SHP77 (cell line): ENCODE measurements at places on chromosomes 6 and 20.

GRCh38 chr20:43237651-43238168 is 48.0 kb upstream of the PTPRT start:
- no peak for DNase-seq

GRCh38 chr6:118722829-118723813 is 71.7 kb upstream of the CEP85L start:
- no peak for DNase-seq

GRCh38 chr20:56005389-56005715 is at the start of gene CBLN4:
Gene CBLN4, minus strand, starts transcription at chr20:56005519. Its CDS starts 1,348 bp downstream, at chr20:56004171.
- no peak for DNase-seq

DNA sequence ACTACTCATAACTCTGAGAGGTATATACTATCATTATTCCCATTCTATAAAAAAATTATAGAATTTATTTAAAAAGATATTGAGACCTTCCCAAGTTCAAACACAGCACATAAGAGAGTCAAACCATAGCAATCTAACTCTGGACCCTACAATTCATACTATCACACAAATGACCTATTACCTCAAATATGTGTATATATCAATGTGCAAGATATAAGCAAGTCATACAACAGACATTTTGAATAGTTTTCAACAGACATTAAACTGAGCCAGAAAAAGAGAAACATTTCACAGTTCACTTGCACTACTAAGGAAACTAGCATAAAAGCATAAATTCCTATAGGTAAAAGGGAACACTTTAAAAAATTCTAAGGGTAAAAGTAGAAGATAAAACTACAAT is 11.7 kb downstream of the PHIP start:
- no peak for DNase-seq

GRCh38 chr6:220312-220711 is 72.0 kb upstream of the DUSP22 start:
- no peak for DNase-seq

DNA sequence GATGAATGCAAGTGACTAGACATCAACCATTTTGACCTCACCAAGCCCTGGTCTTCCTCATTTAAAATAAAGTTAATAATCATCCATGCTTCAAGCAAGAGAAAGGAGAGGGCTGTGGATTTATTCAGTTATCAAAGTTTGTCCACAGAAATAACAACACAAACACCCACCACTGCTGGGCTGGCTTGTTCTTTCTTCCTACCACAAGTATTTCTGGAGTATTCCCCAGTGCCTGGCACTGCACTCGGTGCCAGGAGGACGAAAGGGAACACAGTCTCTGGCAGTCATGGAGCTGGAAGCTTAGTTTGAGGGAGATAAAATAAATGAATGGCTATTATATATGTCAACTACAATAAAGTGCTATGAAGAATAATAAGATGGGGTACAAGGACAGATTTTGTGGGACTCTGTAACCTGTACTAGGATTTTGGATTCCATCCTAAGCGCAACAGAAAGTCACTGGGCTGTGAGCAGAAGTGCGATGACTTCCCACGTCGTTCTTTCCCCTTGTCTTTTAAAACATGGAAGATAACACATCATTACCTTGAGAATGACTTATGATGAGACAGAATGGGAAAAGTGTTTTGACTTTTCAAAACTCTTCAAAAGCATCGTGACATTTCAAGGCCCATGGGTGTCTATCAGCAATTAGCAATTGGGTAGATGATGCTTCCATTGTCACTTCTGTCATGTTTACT is 74.5 kb upstream of the TRAF3IP2 start:
- DNase-seq: no peak
